ENCODE measurements at places on chromosomes 7 and 10.
A peak's percentile ranks its signal among the peaks of the same experiment; 100 is the strongest.

DNA sequence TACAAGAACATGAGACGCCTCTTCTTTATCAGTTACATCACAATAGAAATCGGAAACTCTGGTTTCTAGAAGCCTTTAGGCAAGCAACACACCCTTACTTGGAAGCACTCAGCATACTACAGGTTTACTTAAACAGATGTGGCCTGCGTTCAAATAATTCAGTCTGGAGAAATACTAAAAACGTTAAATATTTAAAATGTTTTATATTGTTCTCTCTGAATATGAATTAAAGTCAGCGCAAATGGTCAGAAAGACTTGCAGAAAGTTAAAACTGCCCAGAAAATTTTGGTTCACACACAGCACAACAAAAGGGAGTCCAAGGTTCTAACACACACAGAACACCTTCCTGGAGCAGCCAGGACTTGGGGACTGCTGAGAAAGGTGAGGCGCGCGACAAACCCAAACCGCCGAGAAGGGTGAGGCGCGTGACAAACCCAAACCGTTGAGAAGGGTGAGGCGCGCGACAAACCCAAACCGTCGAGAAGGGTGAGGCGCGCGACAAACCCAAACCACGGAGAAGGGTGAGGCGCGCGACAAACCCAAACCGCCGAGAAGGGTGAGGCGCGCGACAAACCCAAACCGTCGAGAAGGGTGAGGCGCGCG lies 25.8 kb downstream of the ESYT2 start:
- no peak for DNase-seq

GRCh38 chr10:97063271-97063982 lies 122.3 kb downstream of the SLIT1 start:
- DNase-seq = peak; percentile 75

- DNase-seq = no peak
Observed at GRCh38 chr7:1936531-1937251, 266.6 kb downstream of the ELFN1 start.

GRCh38 chr10:101067356-101068083 lies 5.7 kb downstream of the KAZALD1 start:
- DNase-seq = peak; percentile 92

DNA sequence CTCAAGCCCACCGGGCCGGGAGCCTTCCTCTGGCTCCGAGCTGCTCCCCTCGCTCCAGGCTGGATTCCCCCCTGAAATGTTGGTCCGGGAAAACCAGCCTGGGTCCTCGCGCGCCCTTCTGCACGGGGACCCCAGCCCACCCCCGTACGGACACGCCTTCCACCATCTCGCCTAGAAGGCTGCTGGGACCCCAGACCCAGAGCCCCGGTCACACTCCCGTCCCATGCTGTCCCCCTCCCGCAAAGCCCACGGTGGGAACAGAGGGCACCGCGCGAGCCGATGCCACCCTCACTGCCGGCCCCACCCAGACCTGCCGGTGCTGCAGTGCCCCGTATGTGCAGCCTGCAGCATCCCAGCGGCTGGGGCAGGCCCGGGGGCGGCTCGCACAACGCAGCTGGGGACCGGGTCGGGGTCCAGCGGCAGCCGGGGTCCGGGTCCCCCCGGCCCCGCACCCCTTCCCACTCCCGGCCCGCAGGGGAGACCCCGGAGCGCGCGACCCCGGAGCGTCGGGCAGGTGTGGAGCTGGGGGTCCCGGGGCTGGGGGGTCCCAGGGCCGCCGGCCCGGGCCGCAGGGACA lies 871 bp downstream of the SPOCK2 start:
- peak; percentile 86 for DNase-seq

DNA sequence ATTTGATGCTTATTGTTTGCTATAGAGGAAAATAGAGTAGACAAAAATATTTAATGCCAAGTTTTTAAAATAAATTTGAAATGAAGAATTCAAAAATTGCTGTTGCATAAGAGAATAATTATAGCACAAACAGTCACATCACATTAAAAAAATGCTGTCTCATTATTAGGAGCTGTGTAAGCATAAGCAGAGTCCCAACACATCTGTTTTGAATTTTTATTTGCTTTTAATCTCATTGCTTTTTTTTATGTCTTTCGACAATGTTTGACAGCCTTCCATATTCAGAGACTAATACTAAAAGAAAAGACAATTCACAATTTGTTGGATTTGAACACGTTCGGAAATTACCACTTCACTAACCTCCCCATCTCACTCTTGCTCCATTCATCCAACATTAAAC lies 143.5 kb downstream of the TFPI2 start:
- no peak for DNase-seq

DNA sequence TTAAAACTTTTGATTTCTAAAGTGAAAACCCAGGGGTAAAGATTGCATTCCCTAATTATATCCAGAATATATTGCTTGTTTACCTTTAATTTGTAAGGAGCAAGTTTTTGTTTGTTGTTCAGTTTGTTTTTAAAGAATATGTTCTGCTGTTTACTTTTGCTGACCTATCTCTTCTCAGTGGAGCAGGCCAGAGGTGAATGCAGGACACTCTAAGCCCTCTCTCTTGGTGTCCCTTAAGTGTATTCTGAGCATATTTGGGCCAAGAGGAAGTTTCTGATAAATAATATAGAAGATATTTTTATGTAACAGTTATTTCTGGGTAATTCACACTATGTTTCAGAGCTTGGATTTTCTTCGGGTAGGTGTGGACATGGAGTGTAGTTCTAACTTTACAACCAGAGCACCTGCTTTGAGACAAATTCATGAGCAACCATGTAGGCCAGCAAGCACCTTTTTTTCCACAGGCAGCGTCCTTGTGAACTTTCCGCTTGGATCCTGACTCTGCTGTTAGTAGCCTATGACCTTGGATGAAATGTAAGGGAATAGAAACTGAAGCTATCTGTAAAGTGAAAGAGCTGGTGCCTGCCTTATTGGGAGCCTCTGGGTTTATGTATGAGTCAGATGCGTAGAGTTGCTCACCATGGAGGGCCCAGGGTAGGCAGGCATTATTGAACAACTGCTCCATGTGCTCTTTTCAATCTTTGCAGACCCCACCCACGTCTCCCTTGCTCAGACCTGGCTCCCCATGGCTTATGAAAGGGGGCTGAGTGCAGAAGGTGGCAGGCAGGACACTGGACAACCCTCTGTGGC lies 16.1 kb downstream of the OGDH start:
- no peak for DNase-seq

DNA sequence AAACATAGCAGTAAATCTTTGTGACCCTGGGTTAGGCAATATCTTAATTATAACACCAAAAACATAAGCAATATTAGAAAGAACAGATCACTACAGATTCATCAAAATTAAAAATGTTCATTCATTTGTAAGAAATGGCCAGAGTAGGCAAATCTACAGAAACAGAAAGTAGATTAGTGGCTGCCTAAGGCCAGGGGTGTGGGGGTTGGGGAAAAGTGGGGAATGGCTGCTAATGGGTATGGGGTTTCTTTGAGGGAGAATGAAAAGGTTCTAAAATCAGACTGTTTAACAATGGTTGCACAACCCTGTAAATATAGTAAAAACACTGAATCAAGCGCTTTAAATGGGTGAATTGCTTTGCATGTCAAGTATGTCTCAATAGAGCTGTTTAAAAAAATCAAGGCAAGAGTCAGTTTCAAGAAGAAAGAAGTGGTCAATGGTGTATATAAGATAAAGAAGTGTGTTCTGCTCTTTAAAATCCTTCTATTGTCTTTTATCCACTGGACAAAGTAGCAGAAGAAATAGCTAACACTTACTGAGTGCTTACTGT lies 42.6 kb downstream of the CDK6 start:
- no peak for DNase-seq

- no peak for DNase-seq
Observed at GRCh38 chr7:45048748-45049147, 40.0 kb downstream of the NACAD start.

DNA sequence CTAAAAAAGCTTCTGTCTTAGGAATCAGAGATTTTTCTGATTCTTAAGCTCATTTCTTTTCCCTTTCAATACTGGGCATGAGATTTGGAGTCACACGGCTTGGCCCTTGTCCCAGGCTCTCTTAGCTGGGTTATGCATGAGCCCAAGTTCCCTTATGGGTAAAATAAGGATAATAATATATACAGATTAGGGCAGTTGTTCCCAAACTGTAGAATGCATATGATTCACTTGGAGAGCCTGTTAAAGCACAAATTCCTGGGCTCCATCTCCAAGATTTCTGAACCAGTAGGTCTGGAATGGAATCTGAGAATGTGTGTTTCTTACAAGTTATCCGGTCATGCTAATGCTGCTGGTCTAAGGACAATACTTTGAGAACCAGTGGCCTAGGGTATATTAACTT lies 154.0 kb downstream of the REEP3 start:
- no peak for DNase-seq

DNA sequence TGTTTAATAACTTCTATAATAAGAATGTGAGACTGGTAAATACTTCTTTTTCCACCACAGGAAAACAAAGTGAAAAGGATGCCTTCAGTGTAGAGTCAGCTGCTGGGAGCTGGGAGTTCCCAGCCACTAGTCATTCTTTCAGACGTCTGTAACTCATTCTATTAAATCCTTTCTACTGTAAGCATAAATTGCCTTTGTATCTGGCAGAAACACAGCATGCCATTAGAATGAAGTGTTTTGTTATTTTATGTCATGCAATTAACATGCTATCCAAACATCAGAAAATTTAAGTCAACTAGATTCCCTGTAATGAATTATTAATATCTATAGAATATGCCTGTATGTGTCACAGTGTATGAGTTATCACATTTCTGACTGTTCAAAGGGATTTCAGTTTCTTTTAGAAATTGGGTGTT lies 14.3 kb downstream of the BPGM start:
- DNase-seq = no peak

GRCh38 chr10:125392154-125392553 lies 231.8 kb upstream of the CTBP2 start:
- no peak for DNase-seq

DNA sequence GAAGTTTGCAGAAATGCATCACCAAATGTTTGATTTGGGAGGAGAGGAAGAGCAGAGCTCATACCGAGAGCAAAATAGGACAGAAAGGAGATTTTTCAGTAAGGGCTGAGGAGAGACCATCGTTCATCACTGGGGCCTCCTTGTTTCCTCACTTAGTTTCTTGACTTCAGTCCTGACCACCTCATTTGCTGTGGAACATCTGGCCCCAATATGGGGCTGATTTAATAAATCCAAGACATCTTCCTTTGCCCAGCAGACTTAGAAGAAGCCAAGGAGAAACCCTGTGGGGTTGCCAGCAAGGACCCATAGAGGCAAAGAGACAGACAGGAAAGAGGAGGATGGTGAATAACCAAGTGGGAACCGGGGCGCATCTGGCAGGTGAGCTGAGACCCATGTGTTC lies 60.4 kb downstream of the CHST3 start:
- DNase-seq = no peak

DNA sequence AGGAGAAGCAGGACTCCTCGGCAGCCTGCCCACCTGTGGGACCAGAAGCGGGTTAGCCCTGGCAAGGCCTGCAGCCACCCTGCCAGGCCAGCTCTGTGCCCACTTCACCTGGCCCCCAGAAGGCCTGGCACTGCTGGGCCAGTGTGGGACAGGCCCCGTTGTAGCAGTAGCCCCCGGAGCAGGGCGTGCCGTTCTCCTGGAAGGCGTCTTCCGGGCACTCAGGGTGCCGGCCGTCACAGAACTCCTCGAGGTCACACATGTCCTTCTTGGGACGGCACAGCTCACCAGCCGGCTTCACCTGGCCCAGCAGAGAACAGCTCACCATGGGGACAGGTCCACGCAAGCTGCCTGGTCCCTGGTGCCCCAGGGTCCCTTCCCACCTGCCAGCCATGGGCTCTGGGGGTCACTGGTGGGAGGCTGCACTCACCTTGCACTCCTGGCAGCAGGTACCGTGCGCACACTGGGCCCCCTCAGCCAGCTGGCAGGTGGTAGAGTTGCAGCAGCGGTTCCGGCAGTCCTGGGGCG lies 5.8 kb downstream of the ADAM8 start:
- no peak for DNase-seq
